Coronary artery (tissue), 2 donors: ENCODE measurements at places on chromosomes 7 and 10.

DNA sequence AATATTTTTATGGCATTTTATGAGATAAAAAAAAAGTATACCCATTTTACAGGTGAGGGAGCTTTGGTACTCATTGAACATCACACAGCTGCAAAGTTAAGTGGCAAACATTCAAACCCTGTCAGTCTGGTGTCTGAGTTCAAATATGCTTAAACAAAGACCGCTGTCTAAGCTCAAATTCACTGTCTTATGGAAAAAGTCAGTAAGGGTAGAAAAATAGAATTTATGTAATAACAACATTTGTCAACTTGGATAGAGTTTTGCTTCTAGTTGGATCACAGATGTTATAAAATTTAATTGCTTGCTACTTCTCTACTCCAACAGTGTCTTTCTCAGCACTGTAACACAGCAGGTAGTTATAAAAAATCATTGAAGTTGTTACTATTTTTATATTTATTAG is 161.7 kb upstream of the CSTF2T start:
- DNase-seq: no peak

DNA sequence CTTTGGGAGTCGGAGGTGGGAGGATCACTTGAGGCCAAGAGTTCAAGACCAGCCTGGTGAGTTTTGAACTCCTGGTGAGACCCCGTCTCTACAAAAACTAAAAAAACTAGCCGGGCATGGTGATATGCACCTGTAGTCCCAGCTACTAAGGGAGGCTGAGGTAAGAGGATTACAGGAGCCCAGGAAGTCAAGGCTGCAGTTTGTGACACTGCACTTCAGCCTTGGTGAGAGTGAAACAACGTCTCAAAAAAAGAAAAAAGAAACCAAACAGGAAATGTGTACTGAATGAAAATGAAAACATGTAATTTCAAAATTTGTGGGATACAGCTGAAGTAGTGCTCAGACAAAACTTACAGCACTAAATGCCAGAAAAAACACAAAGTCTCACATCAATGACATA is 7.6 kb downstream of the ARHGAP12 start:
- DNase-seq: no peak

- no peak for DNase-seq
Observed at GRCh38 chr7:41755096-41755495, 52.2 kb upstream of the INHBA start.

GRCh38 chr7:87223666-87224065 is 4.1 kb upstream of the TMEM243 start:
- no peak for DNase-seq

GRCh38 chr7:64494912-64495461 is 67.9 kb downstream of the ZNF680 start:
- DNase-seq: no peak

GRCh38 chr7:1979591-1980560 is 252.9 kb downstream of the MAD1L1 start:
- DNase-seq: no peak

DNA sequence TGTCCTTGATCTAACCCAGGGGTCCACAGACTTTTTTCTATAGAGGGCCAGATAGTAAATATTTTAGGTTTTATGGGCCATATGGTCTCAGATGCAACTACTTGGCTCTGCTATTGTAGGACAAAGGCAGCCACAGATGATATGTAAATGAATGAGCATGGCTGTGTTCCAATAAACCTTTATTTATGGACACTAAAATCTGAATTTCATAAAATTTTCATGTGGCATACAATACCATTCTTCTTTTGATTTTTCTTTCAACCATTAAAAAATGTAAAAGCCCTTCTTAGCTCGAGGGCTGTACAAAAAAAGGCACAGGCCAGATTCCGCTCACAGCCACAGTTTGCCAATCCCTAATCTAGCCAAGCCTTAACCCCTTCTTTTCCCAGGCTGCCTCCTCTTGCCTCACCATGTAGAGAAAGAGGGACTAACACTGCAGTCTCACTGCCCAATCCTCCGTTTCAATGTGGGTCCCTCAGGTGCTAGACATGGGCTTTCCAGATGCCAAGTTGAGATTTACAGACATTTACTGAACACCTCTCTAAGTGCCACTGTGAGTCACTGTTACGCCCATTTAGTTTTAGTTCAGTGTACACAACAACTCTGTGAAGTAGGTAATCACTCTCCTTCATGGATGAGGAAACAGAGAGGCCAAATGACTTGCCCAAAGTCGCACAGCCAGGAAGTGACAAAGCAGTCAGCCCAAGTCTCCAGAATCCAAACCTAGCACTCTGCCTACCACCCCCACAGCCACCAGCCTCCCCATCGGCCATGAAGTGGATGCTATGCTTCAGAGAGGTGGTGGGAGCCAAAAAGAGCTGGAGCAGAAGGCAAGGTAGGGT is 132.6 kb upstream of the PDLIM1 start:
- no peak for DNase-seq

- DNase-seq: no peak
Observed at GRCh38 chr10:73744664-73744975, 448 bp downstream of the SEC24C start.

GRCh38 chr7:27560706-27561235 is 101.9 kb downstream of the HIBADH start:
- DNase-seq: no peak

DNA sequence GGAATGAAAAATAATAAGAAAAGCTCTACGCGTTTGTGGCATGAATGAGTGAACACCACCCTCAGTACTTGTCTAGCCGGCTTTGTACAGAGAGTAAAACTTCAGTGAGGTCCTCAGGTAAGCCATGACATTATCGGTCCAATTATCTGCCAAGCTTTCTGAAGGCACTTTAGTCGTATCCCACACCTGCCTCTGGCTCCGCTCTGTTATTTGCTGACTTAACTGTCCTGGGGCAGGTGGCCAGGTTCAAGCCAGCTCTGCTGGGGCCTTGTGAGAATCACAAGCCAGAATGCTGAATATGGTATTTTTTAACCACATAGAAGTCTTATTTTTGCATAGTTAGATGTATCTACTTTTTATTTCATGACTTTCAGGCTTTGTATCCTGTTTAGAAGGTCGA is 66.0 kb upstream of the FHIP2A start:
- DNase-seq: no peak

- no peak for DNase-seq
Observed at GRCh38 chr7:130595986-130596385, 72.6 kb downstream of the COPG2 start.

DNA sequence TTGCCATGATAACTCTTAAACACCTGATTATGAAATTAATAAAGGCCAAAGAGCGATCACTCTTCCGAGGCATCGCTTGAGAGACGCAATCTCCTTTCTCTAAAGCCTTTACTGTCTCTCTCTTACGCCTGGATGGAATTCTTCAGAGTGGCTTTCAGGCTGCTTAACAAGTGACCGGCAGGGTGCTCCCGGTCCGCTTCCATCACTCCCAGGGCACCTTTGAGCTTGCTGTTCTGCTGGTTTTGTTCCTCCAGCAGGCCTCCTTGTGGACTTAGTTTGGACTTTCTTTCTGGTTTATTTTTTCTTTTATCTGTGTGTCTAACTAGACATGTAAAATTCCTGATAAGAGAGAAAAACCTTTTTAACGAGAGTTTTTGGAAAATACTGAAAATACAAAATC is 60.9 kb downstream of the MRPL32 start:
- no peak for DNase-seq

DNA sequence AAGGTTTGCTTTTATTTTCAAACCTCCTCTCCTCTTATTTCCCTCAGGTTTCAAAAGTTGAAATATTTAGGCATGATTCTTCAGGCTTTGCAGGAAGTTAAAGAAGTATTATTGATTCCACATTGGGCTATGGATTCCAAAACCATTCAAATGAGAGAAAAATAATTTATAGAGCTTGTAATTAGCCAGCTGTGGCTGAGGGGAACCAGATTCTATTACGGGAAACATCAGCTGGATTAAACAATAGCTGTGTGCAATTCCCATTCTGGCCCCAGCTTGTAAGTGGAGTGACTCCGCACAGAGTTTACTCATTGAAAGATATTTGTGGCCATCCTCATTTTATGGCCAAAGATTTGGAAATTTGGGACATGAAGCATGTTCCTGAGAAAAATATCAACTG is 77.0 kb upstream of the PHYHIPL start:
- DNase-seq: no peak
